ENCODE measurements at places on chromosomes 7 and 10.

DNA sequence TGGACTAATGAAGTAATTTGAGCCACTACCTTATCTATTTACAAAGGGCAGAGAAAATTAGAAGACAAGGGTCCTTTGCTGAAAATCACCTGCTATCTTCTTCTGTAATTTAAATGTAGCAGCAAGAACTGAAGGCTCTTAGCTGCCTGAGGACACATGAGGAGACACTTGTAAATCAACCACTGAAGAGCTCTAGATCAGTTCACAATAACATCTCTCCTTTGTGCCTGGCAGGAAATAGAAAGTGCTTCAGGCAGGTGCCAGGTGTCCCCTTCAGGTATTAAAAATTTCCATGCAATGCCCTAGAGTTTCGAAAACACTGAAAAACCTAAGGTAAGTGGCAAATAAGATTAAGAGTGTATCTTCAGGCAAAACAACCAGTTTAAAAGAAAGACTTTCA, 474.6 kb downstream of the GRM8 start:
- DNase-seq = no peak

- DNase-seq = no peak
Observed at GRCh38 chr7:69790977-69791724, 192.9 kb downstream of the AUTS2 start.

DNA sequence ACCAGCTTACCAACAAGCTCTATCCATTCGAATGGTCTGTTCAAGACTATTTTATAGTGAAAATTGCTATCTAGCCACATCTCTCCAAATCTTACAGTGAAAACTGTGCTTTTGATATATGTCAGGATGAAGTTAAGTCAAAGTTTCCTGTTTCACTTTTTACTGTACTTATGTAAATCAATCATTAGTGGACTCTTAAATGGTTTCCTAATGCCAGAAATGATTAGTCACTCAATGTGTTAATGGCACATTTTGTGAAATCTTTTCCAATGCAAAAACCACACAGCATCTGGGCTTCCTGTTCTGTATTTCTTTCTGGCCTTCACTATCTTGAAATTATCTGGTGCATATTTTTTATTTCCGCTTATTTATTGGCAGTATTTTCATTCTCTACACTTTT, 87.3 kb upstream of the STEAP1B start:
- DNase-seq = peak; percentile 31

DNA sequence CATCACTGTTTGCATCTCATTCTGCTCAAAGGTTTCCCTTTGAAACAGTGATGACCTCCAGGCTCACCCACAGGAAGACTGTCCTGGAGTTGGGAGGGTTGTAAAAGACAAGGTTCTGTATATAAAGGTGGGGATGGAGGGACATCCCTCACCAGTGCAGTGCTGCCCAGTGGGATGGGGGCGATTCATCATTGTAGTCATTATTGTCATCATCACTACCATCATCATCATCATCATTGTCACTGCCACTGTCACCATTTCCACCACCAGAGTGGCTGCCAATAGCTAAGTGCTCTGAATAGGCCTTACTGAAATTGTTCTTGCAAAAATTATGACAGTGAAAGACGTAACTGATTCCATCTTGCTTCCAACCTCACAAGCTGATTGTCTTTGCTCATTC, 24.7 kb downstream of the MRPS24 start:
- no peak for DNase-seq

- DNase-seq = no peak
Observed at GRCh38 chr7:28879105-28879504, 79.0 kb downstream of the TRIL start.

- DNase-seq = no peak
Observed at GRCh38 chr7:112788778-112789343, 1.3 kb downstream of the TMEM168 start.

DNA sequence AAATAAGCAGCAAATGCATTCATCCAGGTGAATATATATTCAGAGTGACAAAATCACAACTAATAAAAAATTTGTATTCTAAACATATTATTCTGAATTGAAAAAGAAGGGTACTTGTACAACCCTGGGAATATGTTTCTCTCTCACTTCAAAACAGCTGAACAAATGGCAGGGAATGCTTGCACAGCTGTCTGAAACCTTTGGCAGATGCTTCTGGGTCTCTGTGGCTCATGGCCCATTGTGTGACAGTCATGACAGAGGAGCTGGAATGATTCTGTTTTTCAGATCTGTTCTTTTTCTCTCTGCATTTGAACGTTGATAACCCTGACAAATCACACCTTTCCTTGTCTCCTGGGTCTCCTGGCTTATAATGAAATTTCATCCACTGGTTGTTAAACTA, 275.7 kb upstream of the FZD1 start:
- no peak for DNase-seq

DNA sequence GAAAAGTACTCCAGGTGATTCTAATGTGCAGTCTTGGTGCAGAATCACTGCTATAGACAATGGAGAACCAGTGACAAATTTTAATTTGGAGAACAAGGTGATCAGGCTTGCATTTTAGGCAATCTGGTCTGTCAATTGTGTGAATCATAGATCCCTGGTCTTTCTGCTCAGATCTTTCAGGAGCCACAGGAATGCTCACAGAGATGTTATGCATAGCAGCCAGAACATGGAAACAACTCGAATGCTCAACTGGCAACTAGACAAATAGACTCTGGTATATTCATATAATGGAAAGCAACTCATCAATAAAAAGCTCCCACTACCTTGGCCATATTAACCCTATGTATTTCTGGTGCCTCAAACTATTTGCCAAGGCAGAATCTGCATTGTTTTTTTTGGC, 209.1 kb downstream of the PHF14 start:
- DNase-seq = no peak

DNA sequence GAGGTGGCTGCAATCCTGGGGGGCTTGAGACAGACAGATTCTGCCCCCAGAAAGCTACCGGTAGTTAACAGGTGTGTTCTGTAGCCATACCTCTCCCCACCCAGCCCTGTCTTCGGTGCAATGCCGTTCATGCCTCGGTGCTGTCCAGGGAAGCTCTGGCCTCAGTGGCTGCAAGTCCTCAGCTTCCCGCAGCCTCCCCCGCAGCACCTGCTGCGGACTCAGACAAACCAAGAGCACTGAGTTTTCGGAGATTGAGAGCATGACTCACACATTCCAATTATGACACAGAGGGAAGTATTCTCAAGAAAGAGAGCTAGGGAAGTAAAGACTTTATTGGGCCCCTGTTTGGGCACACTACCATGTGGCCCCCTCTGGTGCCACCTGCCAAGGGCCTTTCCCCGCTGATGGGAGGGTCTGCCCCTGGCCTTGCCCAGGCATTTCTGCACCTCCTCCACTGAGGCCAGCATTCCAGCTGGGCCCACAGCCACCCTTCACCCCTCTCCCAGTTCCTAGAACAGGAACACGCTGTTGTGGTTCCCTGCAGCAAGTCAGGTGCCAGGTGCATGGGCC, 30.2 kb upstream of the EZH2 start:
- DNase-seq = peak; percentile 71

DNA sequence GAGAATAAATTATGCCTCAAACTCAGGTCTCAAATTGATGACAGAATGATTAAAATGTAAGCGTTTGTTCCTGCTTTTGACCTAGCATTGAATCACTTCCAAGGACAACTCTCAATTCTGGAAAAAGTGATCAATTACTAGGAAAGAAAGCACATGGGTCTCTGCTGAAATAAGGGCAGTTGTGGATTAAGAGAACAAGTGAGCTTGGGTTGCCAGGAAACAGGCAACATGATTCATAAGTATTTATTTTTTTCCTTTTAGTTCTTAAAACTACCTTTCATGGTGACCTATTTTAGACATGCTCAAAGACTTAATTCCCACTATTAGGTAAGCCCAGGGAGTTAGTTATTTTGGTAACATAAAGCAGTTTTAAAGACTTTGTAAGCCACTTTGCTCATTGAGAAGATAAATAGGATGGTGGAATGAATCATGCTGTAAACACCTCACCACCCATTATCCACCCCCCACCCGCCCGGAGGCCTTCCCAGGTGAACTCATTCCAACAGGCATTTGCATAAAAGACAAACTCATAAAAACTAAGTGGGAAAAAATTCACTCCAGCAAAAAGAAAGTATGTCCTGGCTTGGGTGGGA, 728.3 kb downstream of the SORCS1 start:
- peak; percentile 76 for DNase-seq

- DNase-seq = no peak
Observed at GRCh38 chr10:76327441-76327840, 896.0 kb downstream of the LRMDA start.

DNA sequence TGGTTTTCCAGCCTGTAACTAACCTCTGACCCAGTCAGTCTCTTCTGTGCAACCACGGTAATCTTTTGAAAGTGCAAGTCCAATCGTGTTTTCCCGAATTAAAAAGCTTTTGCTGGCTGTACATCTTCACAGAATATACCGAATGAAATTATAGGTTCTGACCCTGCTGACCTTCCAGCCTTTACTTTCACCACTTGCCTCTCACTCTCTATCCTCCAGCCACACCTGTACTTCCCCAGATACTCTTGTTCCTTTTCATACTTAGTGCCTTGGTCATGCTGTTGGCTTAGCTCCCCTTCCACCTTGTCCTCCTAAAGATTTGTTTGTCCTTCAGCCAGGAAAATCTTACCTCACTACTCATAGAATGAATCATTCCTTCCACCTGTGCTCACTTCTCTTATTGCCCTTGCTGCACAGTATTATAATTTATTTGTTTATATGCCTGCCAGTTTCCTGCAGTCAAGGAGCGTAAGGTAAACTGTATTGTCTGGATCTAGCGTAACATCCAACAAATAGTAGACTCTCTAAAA, 2.3 kb upstream of the PNPLA8 start:
- DNase-seq = no peak

DNA sequence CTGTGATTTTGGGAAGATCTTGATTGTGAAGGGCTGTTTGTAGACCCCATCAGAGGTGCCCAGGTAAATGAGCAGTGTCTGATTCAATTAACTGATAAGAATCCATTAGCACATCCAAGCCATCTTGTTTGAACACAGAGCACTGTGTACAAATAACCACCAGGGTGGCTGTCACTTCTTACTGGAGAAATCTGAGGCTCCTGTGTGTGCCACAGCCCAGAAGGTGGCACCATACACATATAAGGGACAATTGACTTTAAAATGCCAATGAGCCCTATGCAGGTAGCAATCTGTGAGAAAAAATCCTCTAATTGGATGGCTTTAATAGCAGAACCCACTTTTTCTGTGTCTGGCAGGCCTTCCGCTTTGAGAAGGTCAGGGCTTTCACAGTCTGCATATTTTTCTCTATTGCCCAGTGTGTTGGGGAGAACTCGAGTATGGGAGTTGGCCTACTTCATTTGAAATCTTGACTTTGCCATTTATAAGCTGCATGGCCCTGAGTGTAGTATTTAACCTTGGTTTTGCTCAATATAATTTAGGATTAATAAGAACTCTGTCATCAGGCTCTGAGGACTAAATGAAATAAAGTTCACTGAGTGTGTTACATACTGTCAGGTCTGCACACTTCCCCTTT, 517.4 kb downstream of the CCSER2 start:
- DNase-seq = no peak

DNA sequence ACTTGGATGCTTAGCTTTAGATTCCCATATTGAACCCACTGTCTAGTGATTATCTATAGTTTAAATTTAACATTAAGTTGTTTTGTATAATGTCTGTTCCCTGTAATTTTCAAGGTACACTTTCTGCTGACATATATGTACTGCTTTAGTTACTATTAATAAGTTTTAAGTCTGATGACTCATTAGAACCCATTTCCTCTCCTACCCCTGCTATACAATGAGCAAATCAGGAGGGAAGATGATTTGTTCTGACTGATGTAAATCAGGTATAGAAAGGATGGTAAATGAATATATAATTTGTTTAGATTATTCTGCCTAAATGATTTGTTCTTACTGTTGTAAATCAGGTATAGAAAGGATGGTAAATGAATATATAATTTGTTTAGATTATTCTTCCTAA, 691.8 kb downstream of the NXPH1 start:
- no peak for DNase-seq

DNA sequence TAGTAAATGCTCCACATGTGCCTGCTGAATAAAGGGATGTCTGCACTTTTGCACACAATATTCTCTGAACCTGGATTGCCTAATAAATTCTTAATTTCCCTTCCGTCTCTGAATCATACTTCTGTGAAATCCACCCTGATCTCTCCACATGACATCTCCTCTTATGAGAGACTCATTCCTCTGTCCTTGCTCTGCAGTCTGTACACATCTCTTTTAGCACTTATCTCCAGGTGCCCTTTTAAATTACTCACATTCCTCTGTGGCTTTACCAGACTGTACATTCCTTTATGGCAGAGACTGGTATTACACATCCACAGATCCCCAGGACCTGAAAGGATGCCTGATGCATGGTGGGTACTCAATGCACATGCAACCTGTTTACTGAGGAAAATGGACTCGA, 527.6 kb downstream of the PHTF2 start:
- peak; percentile 75 for DNase-seq

GRCh38 chr10:3782146-3782450, 2.9 kb downstream of the KLF6 start:
- peak; percentile 47 for DNase-seq

GRCh38 chr10:95306318-95306650, 15.5 kb upstream of the PDLIM1 start:
- DNase-seq = no peak

DNA sequence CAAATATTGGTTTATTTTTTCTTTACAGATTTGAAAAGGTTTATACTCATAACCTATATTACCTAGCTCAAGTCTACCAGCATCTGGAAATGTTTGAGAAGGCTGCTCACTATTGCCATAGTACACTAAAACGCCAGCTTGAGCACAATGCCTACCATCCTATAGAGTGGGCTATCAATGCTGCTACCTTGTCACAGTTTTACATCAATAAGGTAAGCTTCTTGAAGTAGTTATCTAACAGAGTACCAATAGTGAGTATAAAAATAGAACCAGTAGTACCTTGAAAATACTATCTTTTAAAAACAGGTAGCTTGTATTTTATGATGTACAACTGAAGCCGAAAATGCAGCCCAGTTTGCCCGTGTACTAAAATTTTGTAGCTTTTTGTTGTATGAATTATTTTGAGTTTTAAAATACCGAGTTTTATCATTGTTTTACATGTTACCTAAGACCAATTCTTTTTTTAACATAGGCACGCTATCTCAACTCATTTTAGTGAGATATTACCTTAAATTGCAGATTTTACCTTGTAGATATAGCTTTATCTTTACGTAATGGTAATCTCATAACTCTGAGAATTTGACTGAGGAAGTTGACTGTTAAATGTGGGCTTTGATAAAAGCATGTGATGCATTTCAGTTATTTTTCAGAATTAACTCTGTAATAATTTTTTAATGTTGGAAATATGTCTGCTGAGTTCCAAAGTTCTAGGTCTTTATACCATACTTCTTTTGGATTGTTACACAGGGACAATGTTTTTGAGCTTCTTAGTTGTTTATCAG, 17.3 kb downstream of the KIFBP start:
- no peak for DNase-seq

- no peak for DNase-seq
Observed at GRCh38 chr7:107661865-107662379, 1.3 kb downstream of the SLC26A4 start.

DNA sequence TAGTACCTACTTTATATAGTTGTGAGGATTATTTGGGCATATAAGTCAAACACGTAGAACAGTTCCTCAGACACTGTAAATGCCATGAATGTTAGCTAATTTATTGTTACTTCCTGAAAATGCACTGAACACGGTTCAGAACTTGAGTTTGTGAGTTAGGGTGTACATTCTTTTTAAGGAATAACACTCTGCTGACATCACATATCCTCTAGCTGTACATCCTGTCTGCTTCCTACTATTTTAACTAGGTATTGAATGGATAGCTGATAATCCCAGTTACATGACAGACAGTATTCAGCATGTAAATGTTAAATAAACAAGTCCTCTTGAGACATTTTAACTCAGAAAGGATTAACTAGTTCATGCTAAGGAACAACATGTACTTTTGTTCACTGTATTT, 16.0 kb downstream of the SAMD8 start:
- DNase-seq = peak; percentile 65

- no peak for DNase-seq
Observed at GRCh38 chr7:115153176-115153575, 231.3 kb downstream of the MDFIC start.
